ENCODE measurements at places on chromosomes 5 and 9. TPM values are rescaled to one million over a fixed set of nuclear protein-coding genes. Genes with fewer than 3 reads are reported as not detected.

Gene ZNF366
- total RNA-seq: not detected

GRCh38 chr5:39475881-39476842 is 51.4 kb upstream of the DAB2 start:
- peak; percentile 75 for DNase-seq

GRCh38 chr5:912280-913091 is 19.8 kb downstream of the TRIP13 start:
- DNase-seq: peak; percentile 95

DNA sequence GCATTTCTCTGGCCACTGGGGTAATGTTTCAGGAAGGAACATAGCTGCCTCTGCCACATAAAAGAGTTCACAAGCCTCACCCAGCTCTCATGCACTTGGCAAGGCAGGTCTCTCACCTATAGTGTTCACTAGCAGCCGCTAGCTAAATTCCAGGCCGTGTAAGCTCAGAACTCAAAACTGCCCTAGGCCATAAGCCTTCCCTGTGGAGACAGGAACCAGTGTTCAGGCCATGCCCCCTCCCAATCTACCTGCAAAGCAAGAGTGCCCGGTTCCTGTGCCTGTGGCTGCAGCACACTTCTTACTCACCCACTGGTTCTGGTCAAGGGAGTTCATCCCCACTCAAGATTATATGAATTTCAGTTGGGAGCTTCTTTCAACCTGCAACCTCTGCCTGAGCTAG is 60.7 kb upstream of the ZNF169 start:
- DNase-seq: no peak

DNA sequence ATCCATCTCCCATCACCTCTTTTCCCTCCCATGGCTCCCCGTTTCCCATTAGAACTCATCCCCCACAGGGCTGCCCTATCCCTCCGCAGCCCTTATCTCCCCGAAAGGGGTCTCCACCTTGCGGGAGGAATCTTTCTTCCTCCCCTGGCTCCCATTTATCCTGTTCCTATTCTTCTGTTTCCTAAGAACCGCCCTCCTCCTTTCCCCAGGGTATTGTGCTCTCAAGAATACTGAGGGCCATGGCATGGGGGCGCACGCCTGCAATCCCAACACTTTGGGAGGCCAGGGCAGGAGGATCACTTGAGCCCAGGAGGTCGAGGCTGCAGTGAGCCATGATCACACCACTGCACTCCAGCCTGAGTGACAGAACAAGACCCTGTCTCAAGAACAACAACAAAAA is 665 bp downstream of the CD72 start:
- no peak for DNase-seq

GRCh38 chr5:148491793-148492184 is 108.0 kb downstream of the FBXO38 start:
- no peak for DNase-seq
